RWPE1 (cell line): ENCODE measurements at places on chromosomes 1 and 21.

DNA sequence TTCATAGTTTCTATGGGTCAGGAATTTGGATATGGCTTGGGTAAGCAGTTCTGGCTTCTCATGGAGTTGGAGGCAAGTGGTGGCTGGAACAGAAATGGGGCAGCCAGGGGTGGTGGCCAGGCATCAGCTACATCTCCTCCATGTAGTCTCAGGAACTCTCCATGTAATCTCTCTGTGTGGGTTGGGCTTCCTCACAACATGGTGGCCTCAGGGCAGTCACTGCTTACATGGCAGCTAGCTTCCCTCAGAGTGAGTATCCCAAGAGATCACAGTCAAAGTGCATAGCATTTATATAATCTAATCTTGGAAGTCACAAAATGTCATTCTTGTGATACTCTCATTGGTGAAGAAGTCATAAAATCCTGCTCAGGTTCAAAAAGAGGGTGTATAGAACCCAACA is 25.7 kb downstream of the MR1 start:
- no peak for DNase-seq

DNA sequence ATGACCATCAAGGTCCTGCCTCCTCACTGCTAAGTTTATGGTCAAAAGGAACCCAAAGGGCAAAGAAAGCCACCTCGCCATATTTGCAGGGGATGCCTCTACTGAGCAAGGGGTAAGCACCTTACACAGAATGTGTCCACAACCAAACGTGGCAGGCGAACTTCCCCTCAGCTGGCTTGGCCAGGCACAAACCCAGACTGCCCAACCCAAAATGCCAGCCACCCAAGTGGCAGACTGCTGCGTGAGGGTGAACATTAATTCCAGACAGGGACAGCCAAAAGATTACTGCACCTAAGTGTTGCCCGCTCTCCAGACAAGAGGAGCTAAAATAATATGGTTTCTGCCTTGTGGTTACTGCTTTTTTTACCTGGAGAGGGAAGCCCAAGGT is 16.0 kb downstream of the ZNF697 start:
- DNase-seq = no peak

DNA sequence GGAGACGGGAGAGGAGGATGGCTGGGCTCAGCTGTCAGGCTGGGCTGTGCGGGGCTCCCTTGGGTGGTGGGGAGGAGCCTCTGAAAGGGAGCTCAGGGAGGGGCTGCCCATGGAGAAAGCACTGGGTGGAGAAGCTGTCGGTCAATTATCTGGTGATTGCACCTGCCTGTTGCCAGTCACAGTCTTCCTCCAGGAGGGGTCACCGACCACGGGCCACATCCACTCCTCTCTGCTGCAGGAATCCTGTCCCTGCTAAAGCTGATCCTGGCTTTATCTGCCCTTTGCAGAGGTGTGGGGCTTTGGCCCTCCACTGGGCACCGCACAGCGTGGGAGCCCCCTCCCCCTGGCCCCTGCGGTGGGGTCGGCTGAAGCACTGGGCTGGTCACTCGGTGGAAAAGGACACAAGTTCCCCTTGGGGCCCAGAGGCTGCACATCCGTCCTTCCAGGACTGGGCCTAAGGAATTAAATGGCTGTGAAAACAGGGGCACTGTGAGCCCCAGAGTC is 21.8 kb upstream of the COL18A1 start:
- DNase-seq = no peak

DNA sequence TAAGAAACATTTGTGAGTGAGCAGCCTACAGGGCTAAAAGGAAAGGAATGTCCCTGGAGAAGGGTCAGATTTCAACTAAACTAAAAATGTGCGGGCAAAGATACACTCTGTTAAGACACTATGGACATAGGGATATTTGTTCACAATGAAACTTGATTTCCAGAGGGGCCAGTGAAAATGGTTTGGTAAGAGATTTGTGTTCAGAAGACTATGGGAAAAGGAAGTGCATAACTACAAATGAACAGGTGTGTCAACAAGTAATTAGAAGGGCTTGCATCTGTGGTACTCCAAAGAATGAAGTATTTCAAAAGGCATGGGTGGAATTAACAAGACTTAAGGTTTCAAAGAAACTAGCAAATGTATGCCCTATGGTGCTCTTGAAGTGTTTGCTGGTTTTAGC is 60.4 kb downstream of the NME7 start:
- no peak for DNase-seq

- DNase-seq = no peak
Measured at GRCh38 chr1:119159966-119160365, 19.5 kb upstream of the WARS2 start.

GRCh38 chr1:203364094-203364801 is 13.3 kb upstream of the FMOD start:
- DNase-seq = no peak

DNA sequence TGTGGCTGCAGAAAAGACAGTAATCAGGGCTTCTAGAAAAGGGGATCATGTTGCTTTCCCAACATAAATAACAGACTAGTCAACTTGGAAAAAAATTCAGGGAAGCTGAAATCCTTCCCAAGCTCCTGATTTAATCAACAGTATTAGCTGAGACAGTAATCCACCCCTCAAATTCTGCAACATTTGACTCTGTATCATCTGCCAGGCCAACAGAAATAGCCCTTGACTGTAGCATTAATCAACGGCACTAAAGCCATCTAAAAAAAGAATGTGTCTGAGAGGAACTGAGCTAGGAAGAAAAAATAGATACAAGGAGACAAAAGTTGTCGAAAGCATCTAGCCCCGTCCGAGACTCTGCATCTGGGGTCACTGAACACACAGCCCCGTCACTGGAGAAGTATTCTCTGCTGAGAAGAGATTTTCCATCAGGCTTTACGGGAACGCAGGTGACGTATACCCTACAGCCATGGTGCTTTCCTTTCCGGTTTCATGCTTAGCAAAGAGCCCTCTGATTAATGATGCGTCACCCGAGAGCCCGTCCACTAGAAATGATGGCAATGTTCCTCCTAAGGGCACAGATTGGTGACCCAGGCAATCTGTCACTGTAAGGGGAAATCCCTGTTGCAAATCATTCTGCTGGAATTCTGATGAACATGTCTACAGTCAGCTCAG is 42.1 kb upstream of the TP53BP2 start:
- DNase-seq = peak; percentile 93

DNA sequence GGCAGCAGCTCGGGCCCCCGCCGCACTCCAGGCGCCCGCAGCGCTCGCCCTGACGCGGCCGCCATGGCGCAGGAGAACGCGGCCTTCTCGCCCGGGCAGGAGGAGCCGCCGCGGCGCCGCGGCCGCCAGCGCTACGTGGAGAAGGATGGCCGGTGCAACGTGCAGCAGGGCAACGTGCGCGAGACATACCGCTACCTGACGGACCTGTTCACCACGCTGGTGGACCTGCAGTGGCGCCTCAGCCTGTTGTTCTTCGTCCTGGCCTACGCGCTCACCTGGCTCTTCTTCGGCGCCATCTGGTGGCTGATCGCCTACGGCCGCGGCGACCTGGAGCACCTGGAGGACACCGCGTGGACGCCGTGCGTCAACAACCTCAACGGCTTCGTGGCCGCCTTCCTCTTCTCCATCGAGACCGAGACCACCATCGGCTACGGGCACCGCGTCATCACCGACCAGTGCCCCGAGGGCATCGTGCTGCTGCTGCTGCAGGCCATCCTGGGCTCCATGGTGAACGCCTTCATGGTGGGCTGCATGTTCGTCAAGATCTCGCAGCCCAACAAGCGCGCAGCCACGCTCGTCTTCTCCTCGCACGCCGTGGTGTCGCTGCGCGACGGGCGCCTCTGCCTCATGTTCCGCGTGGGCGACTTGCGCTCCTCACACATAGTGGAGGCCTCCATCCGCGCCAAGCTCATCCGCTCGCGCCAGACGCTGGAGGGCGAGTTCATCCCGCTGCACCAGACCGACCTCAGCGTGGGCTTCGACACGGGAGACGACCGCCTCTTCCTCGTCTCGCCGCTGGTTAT is 2.8 kb downstream of the KCNJ9 start:
- DNase-seq = peak; percentile 78

- no peak for DNase-seq
Measured at GRCh38 chr21:33317145-33317544, 7.6 kb upstream of the IFNAR1 start.
